ENCODE measurements at places on chromosomes 5 and 9. TPM values are rescaled to one million over a fixed set of nuclear protein-coding genes. Genes with fewer than 3 reads are reported as not detected.
A peak's percentile ranks its signal among the peaks of the same experiment; 100 is the strongest.

GRCh38 chr9:6910032-6910431 lies 152.3 kb downstream of the KDM4C start:
- DNase-seq: no peak

DNA sequence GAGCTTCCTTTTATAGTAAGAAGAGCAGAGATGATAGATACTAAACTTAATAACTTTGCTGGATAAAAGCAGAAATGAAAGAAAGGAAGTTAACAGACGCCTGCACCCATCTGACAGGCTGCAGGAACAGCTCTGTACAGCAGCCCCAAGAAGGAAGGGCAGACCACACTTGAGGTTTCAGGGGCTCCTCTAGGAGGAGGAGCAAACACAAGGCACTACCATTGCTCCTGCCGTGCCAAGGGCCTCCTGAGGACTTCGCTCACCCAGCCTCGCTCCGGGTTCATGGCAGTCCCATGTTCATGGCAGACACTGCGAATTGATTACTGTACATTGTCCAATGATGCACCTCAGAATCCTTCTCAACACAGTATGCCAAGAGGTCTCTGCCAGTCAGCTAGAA lies 85.1 kb downstream of the AMBP start:
- peak; percentile 60 for DNase-seq

- DNase-seq: no peak
These were observed 78.2 kb upstream of the RXRA start for GRCh38 chr9:134247918-134248631.

GRCh38 chr9:108257382-108257781 lies 598.4 kb downstream of the ACTL7B start:
- no peak for DNase-seq

- DNase-seq: no peak
These were observed 63.5 kb upstream of the TBC1D2 start for GRCh38 chr9:98318834-98319478.

- DNase-seq: no peak
These were observed 28.1 kb downstream of the FREM1 start for GRCh38 chr9:14882090-14882489.

GRCh38 chr5:68288707-68289134 lies 73.2 kb downstream of the PIK3R1 start:
- no peak for DNase-seq

GRCh38 chr9:116656501-116656971 lies 30.6 kb upstream of the TRIM32 start:
- no peak for DNase-seq

DNA sequence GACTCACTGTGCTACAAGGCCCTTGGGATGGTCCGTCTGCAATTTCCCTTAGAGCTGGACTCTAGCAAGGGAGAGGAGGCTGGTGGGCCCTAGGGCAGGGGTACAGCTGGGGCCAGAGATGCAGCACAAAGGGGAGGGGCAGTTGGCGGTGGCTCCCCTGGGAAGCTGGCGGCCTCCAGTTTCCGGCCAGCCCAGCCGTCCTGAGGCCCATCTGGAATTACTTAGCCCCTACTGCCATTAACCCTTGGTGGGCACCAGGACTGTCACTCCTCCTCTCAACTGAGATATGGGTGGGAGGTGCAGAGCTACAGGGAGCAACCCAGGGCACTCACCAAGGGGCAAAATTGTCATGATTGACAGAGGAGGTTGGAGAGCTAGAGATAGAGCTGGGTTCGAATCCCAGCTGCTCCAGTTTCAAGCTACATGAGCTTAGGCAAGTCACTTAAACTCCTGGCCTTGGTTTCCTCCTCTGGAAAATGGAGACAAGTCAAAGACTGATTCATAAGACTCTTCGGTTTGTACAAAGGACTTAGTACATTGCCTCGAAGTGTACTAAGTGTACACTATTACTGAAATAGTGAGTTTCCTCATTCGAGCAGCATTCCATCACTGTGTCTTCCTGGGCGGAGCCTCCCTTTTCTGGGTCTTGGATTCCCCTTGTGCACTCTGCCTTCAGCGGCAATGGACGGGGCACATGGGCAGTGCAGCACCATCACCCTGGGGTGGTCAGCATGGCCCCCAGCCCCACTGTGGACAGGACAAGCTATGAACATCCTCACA lies 2.7 kb upstream of the PDGFRB start:
- no peak for DNase-seq

DNA sequence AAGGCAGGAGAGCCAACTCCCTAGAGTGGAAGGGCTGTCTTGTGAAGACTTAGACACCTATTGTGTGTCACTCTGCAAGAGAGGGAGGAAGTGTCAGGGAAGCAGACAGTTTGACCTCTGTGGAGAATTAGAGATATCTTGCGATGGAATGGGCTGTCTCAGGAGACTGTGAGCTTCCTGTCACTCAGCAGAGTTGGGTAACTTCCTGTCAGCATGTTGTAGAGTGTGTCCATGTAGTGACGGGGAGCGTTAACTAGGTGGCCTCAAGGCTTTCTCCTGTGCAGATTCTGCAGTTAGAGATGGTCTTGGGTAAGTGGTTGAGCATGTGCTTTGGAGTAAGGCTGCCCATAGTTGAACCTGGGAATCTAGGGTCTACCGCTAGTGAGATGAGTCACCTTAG lies 136.5 kb downstream of the KIF4B start:
- DNase-seq: no peak

- peak; percentile 67 for DNase-seq
These were observed 474 bp downstream of the HMGCR start for GRCh38 chr5:75337366-75338021.

DNA sequence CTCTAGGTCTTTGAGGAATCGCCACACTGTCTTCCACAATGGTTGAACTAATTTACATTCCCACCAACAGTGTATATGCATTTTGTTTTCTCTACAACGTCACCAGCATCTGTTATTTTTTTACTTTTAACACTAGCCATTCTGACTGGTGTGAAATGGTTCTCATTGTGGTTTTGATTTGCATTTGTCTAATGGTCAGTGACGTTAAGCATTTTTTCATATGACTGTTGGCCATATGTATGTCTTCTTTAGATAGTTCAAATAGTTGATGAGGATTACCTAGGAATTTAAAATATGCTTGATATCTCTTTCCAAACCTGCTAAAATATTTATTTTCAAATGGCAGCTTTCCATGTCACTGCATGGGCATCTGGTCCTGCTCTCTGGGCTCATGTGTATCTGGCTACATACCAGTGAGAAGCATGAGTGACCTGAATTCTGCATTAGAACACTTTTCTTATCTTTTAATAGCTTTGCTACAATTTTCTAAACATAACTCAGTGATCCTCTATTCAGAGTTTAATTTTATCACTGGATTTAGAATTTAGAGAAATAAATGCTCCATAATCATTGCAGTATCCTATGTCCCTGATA lies 95.8 kb upstream of the ADAMTS16 start:
- no peak for DNase-seq

DNA sequence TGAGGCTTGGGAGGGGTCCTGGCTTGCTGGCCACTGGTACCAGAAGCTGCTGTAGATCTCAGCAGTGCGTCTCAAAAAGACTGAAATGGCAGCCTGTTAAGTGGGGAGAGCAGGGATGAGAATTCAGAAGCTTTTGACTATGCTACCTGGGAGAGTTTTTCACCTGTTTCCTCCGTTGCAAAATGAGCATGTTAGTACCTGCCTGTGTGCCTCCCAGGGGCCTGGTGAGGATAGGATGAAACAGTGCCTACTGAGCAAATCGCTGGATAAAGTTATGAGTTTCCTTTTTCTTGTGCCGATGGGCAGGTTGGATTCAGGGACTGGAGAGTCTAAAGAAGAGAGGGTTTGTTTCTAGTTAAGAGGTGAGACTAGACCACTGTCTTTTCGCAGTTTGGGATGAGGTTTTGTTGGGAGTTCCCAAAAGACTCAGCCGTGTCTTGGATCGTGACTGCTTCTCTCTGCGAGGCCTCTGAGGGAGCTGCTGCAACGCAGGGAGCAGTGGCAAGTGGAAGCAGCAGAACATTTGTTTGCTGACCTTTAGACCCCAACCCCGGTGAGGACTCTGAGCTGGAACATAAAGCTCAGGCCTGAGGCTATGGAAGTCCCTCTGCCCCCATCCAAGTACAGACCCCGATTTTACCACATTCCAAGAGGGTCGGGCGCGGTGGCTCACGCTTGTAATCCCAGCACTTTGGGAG lies 1.4 kb downstream of the RALGPS1 start:
- DNase-seq: no peak

DNA sequence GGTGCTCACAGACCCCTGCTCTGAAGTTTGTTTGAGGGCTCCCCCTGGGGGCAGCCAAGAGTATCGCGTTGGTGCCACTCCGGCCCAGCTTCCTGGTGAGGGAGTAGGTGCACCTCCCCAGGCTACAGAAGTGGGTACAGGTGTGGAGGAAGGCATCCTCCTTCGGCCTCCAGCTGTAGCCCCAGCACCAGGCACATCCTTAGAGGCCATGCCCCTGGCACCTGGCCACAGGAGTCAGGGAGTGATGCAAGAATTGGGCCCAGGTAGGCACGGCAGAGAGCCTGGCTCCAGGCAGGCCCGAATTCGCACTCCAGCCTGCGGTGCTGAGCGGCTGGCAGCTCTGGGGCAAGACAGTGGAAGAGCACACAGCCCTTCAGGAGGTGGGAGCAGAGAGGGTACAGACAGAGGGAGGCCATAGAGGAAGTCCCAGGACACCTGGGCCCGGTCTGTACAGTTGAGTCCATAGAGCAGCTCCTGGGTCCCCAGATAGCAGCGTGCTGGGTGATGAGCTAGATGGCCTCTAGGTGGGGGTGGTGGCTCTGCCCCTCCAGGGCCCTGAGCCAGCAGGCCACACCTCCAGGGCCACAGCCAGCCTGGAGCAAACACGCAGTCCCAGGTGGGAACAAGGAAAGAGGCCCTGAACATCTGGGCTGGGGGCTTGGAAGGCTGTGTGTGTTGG lies 2.4 kb downstream of the SAPCD2 start:
- DNase-seq: peak; percentile 90

GRCh38 chr5:153782589-153783361 lies 255.9 kb downstream of the FAM114A2 start:
- DNase-seq: no peak

DNA sequence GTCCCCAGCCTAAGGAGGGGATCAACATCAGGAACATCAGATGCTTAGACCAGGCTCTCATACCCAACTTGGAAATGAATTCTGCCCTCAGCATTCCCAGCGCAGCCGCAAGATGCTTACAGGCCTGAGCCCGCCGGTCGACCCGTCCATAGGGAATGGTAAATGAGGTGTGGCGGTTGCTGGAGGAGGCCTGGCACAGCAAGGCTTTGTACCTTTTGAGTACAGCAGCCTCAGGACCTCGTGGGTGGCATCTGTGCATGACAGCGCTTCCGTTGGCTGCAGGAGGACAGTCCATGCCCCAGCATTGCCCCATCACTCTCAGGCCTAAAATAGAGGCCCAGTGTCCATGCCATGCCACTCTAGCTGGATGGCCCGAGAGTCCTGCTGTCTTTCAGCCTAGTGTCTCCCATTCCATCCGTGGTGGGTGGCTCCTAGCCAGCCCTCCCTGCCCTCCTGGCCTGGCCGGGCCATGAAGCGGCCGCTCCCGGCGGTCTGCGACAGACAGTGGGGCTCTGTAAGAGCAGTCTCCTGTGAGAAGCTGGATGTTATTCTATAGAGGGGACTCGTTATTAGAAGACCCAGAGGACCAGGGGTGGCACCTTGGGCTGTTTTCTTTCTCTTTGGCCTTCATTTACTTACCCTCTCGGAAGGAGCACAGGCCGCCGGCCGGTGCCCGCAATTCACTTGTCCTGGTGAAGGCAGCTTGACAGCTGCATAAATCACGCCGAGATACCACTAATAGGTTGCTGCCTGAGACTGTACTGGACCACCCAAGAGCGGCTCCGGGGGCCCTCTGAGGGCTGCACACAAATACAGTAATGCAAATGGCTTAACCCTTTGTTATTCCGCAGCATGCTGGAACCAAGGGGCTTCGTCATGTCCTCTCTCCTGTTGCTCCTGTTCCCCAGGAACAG lies 223.5 kb upstream of the TUT7 start:
- DNase-seq: no peak

DNA sequence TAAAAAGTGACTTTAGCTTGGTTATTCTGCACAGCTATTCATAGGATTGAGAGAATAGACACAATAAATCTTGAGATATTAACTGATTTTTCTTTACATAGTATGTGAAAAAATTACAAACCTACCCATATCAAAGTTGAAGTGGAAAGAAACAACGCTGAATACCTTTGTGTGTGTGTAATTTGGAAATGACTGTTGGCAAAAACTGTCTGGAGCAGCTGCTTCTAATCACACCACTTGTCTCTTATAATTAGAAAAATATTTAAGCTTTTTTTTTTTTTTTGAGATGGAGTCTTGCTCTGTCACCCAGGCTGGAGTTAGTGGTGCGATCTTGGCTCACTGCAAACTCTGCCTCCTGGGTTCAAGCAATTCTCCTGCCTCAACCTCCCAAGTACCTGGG lies 110.8 kb upstream of the POC5 start:
- DNase-seq: no peak

GRCh38 chr5:158589939-158590338 lies 509.8 kb downstream of the EBF1 start:
- DNase-seq: no peak

DNA sequence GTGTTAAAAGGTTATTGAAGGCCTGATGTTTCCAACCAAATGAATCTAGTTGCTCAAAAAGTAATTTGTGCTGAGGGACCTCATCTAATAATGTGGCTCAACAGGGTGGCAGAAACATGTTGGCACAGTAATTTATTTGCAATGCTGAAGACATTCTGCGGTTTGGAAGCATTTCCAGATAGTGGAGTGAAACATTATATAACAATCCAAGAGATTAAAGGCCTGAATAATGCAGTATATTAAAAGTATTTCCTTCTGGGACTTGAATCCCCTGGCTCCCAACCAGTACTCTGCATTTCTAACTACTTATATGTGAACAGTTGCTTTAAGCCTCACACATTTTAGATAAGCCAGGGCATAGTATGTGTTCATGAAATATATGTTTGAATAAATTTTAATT lies 25.9 kb upstream of the ALDH1A1 start:
- no peak for DNase-seq

GRCh38 chr5:58330781-58331180 lies 129.1 kb downstream of the PLK2 start:
- DNase-seq: no peak

DNA sequence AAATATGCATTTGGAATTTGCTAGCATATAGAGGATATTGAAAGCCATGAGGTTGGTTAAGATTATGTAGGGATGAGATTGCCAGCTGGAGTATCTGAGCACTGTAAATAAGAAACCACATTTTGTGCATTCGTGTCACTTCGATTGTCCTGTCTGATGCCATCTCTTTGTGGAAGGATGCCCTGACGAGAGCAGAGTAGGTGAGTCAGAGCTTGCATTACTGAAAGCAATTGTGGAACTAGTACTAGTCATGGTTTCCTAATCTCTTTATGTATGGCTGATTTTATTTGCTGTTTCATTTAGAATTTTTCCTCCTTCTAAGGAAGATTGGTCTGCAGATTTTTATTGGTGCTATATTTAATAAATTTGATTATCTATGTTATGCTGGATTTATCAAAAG lies 14.5 kb upstream of the TAS2R1 start:
- no peak for DNase-seq

The SLC34A1 gene
- not detected for total RNA-seq

The TLE1 gene
- total RNA-seq: 32.7 TPM

The FAM120AOS gene
- 38.3 TPM for total RNA-seq

The UTP15 gene
- total RNA-seq: 12.4 TPM

The CNTFR gene
- total RNA-seq: 9.9 TPM

The TRPM6 gene
- total RNA-seq: 3.6 TPM

The NTNG2 gene
- 1.8 TPM for total RNA-seq

The PTGES gene
- total RNA-seq: 9.1 TPM

The HTR1A gene
- not detected for total RNA-seq

All from aorta (tissue), 5 donors.